NCI-H510A treated with DMSO at 0.1 percent for 48 hours (cell line): ENCODE measurements at places on chromosomes 2 and 18.

DNA sequence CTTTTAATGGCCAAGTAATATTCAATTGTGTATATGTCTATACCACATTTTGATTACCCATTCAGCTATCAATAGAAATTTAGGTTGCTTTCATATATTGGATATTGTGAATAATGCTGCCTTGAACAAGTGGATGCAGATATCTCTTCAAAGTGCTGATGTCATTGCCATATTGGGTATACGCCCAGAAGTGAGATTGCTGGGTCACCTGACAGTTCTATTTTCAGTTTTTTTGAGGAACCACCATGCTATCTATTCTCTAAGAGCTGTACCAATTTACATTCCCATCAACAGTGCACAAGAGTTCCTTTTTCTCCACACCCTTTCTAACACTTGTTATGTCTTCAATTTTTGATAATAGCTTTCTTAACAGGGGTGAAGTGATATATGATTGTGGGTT lies 306.9 kb downstream of the ZNF516 start:
- no peak for DNase-seq

- DNase-seq = no peak
Observed at GRCh38 chr2:22253171-22253570, 1129.4 kb downstream of the TDRD15 start.

DNA sequence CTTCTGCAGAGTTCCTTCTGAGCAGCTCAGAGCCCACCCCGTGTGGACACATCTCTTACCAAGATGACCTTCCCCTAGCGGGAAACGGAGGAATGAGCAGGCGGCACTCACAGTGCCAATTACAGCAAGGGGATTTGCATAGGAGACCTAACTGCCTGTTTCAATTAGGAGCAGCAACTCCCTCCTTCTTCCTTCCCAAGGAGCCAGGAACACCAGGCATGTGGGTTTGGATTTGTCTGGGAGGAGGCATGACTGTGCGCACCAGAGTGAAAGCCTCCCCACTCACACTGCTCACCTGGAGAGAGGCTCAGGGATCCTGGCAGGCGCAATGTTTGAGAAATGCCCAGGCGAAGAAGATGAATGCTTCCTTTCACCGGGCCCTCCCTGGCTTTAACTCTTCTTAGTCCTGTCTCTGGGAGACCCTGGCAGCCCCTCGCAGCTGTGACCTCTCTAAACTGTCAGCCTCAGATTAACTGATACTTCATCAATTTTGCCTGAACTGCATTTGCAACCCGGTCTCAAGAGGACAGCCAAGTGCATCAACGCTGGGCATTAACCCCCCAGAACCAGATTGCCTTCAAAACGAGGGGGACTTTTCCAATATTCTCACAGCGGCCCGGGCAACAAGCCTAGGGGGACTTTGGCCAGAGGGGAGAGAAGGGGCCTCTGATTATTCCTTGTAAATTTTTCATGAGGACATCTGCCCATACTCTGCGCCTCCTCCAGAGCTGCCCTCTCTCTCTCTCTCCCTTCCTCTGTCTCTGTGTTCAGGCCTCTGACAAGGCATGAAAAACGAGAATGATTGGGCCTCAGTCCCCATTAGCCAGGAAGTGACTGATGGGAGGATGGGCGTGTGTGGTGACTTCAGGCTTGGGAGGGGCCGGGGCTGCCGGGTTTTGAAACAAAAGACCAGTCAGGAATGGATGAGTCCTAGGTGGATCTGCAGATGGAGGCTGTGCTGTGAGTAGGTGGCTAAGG lies 93.8 kb downstream of the CMPK2 start:
- no peak for DNase-seq

- DNase-seq = no peak
Observed at GRCh38 chr2:36559221-36559942, 38.6 kb downstream of the FEZ2 start.

- DNase-seq = no peak
Observed at GRCh38 chr2:26542676-26543505, 65.0 kb upstream of the OTOF start.

DNA sequence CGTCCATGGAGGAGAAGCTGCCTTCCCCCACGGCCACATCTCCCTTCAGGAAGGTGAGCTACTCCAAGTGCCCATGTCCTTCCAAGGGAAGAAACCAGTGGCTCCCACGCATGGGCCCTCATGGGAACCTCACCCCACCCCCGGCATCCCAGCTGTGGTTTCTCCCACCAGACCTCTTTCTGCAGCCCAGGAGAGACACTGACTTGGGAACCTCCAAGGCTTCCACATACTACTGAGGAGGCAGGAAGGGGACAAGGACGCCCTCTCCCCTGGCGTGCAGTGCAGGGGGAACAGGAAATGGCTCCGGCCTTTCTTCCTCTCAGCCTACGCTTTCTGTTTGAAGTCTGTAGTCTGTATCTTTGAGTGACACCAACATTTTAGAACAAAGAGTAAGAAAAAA lies 104.5 kb upstream of the EPC2 start:
- DNase-seq = no peak

GRCh38 chr2:225466891-225467604 lies 67.5 kb downstream of the NYAP2 start:
- no peak for DNase-seq

DNA sequence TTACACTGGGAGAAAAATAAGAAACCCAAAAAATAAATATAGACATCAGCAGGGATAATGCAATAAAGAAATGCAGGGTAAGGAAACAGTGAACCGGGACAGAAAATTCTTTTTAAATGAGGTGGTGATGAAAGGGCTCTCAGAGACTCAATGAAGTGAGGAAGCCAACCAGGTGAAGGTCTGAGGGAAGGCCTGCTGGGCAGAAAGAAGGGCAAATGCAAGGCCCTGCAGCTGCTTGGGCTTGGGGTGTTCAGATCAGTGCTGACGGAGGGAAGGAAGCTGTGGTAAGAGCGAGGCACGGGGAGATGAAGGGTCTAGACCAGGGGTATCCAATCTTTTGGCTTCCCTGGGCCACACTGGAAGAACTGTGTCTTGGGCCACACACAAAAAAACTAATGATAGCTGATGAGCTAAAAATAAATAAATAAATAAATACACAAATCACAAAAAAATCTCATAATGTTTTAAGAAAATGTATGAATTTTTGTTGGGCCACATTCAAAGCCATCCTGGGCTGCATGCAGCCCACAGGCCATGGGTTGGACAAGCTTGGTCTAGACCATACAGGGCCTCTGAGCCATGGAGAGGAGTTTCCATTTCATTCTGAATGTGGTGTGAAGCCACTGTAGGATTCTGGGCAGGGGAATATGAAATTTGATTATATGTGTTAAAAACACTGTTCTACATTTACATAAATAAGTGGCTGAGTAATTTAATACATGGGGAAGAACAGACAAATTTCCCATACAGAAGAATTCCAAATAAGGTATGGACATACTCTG lies 96.3 kb upstream of the DNMT3A start:
- DNase-seq = no peak

DNA sequence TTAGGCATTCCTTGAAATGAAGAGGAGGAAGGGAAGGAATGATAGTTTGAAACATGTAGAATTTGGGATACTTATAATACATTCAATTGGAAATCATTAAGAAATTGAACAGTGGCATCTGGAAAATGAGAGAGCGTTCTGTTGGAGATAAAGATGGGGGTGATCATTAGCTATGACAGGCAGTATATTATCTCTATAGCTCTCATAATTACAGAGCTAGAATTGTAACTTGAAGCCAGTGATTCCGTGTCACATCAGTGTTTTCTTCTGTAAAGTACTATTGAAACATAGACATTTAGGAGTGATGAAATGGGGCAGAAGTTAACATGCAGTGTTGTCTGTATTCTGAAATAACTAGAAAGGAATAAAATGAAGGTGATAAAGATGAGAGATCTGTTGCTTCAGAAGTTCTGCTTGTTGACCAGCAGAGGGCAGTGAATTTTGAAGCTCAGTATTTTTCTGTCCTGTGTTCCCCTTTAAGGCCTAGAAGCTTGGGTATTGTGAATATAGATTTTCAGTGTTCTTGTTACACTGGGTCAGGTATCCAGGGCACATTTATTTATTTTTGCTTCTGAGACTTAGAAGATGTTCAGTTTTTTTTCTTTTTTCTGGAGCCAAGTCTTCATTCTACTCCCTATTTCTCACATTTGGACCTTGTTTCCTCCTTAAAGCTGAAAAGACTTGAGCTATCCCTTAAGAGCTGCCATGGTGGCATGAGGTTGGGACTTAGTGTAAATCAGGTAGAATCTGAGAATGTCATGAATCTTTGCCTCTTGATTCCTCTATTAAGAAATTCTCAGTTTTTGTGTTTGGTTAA lies 157.4 kb downstream of the TAF4B start:
- DNase-seq = peak; percentile 30

DNA sequence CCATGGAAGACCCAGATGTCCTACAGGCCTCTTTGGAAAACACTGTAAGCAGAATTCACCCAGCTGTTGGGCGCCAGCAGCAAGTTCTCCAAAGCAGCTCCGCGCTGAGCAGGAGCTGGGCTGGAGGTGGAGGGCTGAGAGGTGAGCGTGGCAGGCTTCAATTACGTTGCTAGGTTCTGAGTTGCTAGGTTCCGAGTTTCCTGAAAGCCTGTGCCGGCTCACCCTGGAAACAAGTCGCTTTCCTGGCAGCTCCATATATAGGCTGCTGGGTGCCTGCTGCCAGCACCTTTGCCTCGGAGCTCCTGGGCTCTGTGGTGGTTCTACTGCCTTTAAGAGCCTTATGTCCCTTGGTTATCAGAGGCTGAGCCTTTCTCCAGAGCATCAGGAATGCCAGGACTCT lies 14.4 kb upstream of the EGR4 start:
- peak; percentile 6 for DNase-seq

DNA sequence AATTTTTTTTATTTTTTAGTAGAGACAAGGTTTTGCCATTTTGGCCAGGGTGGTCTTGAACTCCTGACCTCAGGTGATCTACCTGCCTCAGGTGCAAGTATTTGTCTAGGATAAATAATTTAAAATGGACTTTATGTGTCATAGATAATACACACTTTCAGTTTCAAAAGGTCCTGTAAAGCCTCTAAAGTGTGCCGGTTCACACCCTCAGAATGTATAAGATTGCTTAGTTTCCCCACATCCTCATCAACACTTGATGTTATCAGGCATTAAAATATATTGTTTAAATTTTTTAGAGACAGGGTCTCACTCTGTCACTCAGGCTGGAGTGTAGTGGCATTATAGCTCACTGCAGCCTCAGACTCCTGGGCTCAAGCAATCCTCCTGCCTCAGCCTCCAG lies 170.5 kb downstream of the ANKRD44 start:
- DNase-seq = no peak

DNA sequence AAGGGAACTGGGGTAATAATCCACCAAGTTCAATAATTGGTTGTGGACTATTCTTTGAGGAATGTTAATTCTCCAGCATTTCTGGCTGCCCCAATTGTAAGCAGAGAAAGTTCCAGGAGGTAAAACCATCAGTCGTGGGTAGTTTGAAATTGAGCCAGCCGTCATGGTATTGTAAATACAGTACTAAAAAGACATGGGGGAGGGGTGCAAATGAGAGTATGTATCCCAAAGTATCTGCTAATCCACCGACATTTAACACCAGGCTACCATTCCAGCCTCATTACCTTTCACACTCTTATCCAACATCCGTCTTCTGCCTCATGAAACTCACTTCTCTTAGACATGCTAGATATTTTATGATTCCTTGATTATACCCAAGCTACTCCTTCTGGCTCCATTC lies 507.9 kb downstream of the ERBB4 start:
- DNase-seq = no peak

- no peak for DNase-seq
Observed at GRCh38 chr2:185567940-185568339, 170.7 kb upstream of the FSIP2 start.

DNA sequence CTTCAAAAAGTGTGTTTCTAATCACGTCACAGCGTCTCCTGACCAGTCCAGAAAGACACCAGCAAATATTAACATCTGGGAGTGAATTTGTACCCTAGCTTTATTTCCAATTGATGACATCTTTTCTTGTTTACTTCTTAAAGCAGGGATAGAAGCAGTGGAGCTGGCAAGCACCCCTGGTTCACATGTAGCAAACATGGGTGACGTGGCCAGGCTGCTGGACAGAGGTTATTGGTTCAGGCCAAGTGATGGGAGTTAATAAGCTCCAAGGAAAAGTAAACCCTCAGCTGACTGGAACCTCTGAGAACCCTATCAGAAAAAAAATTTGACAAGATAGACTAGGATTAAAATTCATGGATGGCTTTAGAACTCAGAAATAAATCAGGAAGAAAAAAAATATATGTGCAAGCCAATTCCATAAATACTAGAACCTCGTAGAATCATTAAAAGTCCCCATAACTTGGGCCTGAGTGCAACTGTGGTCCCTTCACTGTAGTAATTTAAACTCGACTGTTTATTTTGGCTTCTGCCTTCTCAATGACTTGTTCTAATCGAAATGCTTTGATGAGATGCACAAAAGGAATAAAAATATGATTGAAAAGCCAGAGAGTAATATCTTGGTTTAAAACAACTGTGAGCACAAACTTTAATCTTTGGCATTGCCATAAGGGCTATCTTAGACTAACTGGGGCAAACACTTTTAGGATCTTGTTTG lies 121.5 kb upstream of the CTAGE1 start:
- DNase-seq = no peak

- no peak for DNase-seq
Observed at GRCh38 chr2:99636144-99637034, 146.6 kb upstream of the REV1 start.

GRCh38 chr2:3535794-3536681 lies 16.7 kb upstream of the ADI1 start:
- no peak for DNase-seq

DNA sequence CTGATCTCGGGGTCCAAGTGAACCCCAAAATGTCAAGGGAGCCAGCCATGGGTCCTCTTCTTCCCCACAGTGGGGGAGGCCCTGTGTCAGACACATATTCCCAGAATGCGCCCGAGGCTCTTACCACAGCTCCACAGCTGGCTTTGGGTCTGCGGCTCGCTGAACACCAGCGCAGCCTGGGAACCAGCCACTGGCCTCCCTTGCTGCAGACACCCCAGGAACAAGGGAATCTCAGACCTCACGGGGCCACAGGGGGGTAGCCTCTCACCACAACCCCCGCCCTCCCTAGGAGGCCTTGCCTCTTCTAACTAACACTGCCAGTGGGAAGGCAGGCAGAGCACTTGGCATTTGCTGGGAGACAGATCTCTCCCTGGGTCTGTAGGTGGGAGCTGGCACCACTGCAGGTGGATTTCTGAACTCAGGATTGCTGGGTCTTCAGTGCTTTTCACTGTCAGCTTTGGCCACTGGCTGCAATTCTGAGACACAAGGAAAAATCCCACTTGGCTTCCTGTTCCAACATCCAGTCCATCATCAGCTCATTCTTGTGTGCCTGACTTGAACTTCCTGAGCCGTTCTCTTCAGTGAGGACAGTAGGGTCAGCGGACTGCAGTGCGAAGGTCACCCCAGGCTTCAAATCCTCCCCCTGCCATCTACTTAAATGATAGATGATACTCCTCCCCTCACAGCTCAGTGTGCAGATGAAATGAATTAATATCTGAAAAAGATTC lies 128.7 kb downstream of the CAPN13 start:
- no peak for DNase-seq

- no peak for DNase-seq
Observed at GRCh38 chr2:37550190-37550589, 121.3 kb downstream of the CDC42EP3 start.

DNA sequence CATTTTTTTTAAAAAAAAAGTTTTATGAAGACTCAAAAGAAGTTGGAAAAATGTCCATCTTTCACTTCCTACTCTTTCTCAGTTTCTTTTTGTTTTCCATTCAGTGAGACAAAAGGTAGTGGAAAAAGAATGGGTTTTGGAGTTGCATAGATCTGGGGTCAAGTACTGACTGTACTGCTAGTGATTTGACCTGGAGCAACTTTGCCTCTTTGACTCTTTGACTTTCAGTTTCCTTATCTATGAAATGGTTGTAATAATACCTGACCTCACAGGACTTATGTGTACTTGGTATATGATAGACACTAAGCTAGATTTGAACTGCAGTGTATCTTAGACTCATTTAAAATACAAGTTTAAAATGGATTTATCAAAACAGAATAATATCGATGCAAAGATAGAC lies 3.5 kb upstream of the KCNE4 start:
- no peak for DNase-seq
